ENCODE measurements at places on chromosomes 2 and 18.

DNA sequence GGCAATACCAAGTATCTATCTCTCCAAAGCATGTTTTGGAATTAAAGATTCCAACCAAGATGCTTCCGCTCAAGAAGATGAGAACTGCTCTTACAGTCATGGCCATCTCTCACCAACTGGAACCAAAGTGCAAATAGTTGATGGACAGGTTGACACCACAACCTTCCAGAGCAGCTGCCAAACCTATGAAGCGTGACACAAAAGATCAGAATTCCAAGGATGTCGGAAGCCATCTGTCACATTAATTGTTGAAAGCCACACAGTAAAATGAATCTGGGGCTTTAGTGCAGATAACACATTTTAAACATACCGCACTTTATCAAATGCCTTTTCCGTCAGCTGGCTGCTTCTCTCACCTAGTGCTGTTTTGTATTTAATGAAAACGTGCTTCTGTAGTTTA lies 195.7 kb downstream of the CDH20 start:
- DNase-seq: no peak

DNA sequence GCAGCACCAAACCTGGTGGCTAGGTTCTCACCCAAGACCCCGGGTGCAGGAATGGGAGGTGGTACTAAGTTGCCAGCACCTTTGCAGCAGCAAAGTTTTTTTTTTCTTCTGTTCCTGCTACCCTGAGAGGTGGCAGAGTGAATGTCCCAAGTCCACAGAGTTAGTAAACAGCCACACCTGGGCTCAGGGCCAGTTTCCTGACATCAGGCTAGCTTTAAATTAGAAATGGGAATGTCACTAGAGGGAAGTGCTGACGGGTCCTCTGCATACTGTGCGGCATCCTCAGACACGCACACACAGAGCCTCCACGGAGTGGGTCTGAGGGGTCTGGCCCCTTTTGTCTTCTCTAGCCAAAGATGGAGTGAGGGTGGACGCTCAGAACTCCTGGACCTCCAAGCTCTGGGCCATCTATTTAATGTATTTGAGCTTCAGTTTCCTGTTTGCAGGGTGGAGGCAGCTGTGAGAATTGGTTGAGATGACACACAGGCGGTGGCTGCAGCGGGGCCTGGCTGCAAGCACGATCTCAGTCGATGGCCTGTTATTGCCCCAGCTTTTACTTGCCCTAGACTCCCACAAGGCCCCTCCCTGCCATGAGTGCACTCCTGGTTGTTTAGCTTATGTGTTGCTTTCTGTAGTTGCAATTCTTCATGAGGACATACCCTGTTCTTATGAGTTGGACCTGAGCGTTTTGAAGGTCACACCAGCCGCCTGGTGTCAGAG lies 751.4 kb upstream of the HS6ST1 start:
- DNase-seq: no peak

GRCh38 chr2:112053917-112054846 lies 887 bp upstream of the TMEM87B start:
- DNase-seq: peak; percentile 95

DNA sequence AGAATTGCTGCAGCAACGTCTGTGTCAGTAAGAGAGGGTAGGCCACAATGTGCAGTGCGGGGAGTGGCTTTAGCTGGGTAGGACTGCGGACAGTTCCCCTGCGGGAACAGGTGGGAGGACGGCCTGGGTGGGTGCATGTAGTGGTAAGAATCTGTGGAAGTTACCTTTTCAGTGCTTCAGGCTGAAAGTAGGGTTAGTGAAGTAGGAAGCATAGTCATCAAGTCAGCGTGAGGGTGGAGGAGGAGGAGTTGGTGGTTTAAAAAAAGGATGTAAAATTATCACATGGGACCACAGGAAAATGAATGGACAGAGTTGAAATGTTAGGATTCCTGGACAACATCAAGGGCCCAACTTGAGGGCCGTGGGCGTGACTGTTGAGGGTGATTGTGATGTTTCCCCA lies 13.2 kb downstream of the CEP192 start:
- DNase-seq: no peak

DNA sequence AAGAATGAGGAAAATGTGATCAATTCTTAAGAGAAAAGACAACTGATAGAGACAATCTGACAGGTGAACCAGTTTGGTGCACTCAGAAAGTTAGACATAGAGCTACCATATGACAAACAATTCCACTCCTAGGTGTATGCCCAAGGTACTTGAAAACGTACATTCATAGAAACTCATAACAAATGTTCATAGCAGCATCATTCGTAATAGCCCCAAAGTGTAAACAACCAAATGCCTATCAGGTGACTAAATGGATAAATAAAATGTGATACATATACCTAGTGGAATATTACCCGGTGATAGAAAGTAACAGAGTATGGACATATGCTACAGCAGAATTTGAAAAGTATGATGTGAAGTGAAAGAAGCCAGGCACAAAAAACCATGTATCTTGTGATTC lies 149.3 kb upstream of the TRIB2 start:
- no peak for DNase-seq

DNA sequence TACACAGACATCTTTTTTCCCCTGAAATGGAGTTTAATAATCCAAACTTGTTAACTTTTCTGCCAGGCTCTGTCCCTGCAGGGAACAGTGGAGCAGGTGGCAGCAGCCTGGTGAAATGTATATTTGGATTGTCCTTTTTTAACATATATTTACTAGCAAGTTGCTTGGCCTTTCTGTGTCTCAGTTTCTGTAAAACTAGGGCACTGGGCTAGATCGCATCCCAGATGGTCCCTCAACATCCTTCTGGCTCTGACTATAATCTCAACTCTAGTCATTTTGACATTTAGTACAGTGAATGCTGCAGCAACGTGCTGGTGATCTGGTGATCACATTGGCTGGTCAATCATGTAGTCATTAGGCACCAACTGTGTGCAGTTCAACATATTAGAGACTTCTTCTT lies 80.4 kb downstream of the LBH start:
- no peak for DNase-seq

DNA sequence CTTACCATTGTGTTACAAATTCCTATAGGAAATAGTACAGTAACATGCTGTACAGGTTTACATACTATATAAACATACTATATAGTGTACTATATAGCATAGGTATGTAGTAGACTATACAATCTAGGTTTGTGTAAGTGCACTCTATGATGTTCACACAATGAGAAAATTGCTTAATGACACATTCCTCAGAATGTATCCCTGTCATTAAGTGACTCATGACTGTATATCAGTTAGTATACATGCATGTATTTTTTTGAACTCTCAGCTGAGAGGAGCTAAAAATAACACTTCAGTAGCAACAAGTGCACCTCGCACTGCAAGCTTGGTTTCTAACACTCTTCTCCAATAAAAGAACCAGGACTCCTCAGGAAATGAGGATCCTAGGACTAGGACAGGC lies 19.5 kb upstream of the ASXL3 start:
- DNase-seq: no peak

DNA sequence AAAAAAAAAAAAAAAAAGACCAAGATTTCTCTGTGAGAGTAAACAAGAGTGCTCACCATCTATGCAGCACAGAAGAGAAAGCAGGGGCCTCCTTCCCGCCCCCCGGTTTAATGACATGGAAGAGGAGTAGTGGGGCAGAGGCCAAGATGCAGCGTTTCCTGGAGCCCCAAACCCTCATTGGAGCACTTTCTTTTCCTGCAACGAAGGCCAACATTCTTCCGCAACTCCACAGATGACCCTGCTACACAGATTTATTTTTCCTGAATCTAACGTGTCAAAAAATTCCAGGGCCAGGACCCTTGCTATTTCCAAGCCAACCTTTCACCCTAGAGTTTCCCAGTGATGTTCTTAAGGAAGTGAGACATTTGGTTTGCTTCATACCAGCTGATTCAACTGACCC lies 189.6 kb downstream of the MIB1 start:
- no peak for DNase-seq

- no peak for DNase-seq
Observed at GRCh38 chr2:74417197-74417596, 4.2 kb downstream of the C2orf81 start.

DNA sequence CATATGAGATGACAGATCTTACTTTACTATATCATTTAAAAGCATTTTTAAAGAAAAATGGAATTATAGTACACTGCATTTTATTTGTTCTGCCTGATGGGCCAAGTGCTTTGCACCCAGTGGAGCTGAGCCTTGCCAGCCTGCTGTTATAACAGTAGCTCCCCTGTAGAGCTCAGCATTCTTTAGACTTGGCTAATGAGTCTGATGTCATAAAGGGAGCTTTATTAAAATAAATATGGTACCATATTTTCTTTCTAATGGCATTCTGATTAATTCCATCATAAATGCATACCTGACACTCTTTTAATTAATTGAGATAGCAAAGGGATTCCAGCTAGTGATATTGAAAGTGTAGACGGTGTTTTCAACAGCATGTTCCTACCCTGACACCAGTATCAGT lies 40.7 kb downstream of the PARD3B start:
- no peak for DNase-seq

DNA sequence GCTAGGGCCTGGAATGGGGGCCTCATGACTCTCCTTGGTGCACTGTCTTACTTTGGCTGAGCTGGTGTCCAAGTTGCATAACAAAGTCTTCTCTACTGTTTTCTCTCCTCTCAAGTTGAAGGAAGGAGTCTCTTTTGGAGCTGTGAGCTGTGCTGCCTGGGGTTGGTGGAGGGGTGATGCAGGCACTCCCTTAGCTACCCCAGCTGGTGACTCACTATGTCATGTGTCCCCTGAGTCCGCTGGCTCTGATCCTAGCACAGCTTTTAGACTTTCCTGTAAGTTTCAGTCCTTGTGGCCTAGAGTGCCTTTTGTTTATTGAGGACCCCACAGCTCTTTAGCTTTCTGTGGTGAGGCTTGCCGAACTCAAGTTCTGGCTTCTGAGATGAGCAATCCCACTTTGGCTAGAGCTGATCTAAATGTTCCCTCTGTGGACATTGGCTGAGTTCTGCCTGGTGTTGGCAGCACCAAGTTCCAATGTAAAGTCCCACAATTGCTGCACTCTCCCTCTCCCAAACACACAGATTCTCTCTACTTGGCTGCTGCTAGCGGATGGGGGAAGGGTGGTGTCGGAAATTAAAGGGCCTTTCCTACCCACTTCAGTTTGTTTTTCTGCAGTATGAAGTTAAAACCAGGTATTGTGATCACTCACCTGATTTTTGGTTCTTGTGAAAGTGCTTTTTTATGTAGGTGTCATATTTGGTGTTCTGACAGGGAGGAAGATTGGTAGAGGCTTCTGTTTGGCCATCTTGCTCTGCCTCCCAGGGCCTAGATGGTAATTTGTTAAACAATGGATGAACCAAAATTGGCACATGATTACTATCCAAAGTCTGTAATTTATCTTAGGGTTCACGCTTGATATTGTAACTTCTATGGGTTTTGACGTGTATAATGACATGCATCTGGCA lies 83.2 kb downstream of the COMMD1 start:
- no peak for DNase-seq

DNA sequence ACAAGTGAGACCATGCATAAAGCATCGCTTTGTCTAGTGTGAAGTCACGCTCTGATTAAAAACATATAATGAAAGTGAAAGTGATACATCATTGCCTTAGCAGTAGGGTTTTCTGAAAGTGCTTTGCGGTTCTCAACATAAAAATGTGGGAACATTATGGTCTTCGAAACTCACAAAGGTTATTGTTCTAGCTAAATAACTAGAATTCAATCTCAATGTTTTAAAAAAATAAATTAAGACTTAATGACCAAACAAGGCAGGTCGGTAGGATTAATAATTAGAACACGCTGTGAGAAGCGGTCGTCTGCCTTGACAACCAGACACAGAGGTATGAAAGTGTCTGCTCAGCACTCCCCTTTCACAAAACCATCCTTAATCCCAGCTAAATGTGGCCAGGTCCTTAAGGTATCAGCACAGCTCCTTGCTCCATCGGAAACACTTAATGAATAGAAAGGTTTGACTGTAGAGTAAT lies 42.2 kb downstream of the KLHL14 start:
- no peak for DNase-seq

- no peak for DNase-seq
Observed at GRCh38 chr2:240725671-240726070, 34.0 kb downstream of the AQP12A start.

- DNase-seq: no peak
Observed at GRCh38 chr2:33069894-33070651, 123.3 kb downstream of the LTBP1 start.

DNA sequence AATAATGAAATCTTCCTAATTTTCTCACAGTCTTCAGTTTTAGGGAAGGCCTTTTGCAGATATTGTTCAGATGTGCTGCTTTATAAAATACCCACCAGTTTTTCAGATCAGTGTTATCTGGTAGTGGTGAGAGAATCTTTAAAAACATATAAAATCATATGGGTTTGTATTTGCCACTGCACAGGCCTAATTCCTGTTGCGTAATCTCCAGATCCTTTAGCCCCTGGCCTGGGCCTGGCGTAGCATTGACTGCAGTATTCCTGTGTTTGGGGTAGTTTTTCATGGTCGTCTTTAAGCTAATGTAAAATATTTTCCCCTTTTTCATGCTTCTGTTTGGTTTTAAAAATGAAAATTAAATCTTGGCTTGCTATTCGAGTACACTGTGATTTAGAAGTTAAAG lies 43.2 kb downstream of the TSHZ1 start:
- DNase-seq: no peak

DNA sequence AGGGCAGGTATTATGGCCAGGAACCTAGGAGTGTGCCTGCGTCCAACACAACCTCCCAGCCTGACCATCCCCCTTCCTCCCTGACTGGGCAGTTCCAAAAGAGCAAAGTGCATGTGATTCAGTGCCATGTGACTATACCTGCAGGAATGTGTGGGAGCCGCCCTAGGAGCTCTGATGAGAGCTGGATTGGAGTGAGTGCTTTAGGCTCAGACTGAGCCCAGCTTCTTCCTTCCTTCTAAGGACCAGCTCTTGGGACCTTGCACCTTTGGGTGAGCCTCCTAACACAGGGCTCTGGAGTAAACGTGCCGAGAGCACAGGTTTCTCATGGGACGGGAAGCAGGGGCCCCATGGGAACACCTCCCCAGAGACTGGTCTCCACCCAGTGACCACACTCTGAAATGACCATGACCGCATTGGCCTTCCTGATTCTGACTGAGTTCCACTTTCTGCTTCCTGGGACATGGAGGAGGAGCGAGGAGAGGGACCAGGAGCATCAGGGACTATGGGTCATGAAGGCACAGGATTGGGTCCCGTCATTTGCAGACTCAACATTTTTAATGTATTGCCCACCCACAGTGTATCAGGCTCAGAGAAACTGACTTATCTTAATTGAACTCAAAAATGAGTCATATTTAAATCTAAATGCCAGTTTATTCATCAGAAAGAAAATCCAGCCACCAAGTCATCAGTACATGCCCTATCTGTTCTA lies 87.8 kb upstream of the BCL2L11 start:
- DNase-seq: no peak

GRCh38 chr18:36440614-36441013 lies 143.1 kb downstream of the FHOD3 start:
- no peak for DNase-seq

DNA sequence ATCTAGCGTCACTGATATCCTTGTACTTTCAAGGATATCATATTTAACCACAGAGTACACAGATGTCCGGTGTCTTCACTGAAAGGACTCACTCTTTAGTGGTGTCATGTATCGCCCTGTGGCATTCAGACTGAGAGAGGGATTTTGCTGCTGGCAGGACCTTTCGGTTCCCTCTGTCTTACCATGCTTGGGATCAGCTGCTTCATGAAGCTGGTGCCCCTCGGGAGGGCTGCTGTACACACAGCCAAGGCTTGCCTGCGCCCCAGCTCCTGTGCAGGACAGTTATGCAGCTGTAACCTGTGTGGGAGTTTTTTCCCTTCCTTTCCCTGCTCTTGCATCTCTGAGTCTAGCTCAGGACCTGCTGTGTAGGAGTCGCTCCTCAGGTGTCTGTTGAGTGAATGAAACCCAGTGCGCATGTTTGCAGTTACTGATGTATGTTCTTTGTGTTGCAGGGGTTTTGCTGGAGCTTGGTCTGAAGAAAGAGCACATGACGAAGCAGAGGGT lies 64.4 kb downstream of the GREB1 start:
- DNase-seq: no peak
